ENCODE measurements at places on chromosomes 7 and 10.

DNA sequence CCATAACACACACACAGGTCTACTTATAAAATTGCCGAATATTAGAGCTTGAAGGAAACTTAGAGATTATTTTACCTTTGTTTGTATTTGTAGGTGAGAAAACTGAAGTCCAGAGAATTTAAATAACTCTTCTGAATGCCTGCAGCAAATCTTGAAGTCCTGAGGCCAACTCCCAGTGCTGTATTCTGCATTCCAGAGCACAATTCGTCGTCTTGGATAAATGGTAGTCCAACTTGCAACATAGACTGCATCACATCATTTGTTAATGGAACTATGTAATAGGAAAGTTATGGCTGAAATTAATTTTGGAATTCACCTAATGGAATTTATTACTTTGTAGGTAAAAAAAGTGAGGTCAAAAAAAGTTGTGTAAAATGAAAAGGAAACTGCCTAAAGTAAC lies 37.3 kb upstream of the SEMA3D start:
- no peak for DNase-seq

- DNase-seq: no peak
These were observed 2.7 kb upstream of the TFAM start for GRCh38 chr10:58382489-58382995.

DNA sequence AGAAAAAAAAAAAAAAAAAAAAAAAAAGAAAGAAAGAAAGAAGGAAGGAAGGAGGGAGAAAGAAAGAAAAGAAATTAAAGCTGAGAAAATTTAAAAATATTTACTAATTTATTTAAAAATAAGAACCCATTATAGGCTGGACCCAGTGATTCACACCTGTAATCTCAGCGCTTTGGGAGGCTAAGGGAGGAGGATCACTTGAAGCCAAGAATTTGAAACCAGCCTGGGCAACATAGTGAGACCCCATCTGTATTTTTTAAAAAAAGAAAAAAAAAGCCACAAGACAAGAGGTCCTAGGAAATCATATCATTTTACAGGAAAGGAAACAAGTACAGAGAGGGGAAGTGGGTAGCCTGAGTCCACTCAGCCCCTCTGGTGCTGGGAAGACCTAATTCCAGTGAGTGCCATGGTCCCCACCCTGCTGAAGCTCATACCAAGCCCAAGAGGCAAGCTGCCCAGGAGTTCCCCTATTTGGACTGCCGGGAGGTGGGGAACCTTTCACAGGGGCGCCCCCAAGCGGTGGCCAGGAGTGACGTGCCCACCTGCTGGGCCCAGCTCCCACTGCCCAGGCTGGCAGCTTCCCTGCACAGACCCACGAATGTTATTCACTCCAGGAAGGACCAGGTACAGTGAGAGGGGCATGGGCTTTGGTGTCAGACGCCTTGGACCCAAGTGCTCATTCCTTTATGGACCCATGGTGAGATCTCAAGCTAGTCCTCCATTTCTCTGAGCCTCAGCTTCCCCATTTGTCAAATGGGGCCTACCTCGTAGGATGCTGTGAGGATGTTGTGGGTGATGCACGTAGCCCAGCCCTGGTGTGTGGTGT lies 133.6 kb downstream of the ZMIZ1 start:
- DNase-seq: peak; percentile 64

GRCh38 chr7:13262929-13263530 lies 575.6 kb downstream of the ARL4A start:
- peak; percentile 21 for DNase-seq

GRCh38 chr7:128708824-128709223 lies 30.3 kb upstream of the CALU start:
- DNase-seq: no peak

DNA sequence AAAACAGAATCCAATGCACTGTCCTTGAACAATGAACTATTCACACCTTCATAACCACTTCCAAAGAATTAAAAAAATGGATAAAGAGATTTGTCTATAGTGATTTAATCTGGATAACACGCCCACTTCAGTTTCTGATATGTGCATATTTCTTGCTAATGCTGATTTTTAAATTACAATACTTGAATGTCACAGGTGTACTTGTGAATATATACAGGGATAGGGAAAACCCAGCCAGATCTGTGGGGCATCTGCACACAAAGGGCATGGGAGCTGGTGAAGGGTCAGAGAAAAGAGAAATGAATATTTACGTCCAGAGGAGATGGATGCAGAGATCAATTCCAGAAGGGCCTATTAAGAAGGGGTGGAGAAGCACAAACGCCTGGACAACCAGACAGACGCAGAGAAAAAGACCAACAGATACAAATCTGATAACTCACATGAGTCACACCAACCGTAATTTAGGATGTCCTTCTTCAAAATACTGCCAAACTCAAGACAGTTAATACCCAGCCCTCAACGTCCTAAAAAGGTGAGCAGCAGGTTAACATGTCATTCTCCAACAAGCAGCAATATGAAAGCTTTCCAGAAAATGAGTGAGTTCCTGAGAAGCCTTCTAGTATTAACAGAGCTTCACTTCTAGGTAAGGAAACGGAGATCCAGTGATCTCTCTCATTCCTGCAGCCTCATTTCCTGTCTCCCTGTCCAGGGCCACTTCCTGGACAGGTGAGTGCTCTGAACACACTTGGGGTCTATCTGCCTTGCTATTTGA lies 41.9 kb downstream of the PIP4K2A start:
- DNase-seq: no peak

- no peak for DNase-seq
These were observed 813.2 kb upstream of the AUTS2 start for GRCh38 chr7:68785036-68785435.

DNA sequence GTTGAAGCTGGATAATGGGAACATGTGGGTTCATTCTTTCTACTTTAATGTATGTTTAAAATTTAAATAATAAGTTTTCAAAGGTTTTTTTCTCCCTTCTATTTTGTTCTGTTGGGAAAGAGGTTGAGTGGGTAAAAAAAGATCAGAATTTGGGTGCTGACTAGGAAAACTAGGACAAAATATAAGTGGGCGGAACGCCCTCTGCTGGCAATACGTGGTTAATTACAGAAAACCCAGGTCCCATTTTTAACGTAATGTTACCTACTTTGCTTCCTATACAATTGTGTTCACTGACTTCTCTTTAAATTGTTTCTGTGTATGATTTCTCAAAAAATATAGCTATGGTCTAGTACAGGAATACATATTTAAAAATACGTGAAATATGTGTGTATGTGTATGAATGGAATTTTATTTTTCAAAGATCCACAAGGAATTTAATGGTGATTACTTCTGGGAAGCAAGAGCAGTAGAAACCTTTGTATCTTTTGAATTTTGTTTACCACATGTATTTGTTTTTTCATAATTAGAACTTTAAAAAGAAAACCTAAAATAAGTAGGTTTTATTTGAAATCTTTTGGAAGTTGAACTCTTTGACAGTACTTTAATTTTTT lies 8.7 kb downstream of the ECD start:
- peak; percentile 64 for DNase-seq

GRCh38 chr10:89515031-89515841 lies 20.2 kb downstream of the SLC16A12 start:
- DNase-seq: no peak

All from GM12865 (cell line).